ENCODE measurements at places on chromosomes 4 and X.

DNA sequence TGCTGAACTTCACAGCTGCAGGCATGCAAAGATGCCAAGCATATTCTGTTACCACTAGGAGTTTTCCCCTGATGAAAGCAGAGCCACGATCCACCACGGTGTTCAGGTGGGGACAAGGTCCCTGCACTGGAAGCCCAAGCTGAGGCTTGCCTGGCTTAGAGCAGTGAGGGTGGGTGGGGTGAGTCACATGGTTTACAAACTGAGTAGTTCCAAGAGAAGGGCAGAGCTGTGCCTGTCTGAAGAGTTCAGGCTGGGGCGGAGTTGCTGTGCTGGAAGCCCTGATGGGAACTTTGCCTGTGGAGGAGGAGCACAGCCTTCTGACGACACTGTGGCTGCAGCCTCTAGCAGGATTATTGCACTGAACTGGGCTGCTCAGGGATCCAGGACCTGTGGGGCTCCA is 45.5 kb downstream of the FAM9B start:
- DNase-seq, result no peak

GRCh38 chrX:147875866-147876596 is 35.7 kb upstream of the FMR1 start:
- DNase-seq, result no peak

DNA sequence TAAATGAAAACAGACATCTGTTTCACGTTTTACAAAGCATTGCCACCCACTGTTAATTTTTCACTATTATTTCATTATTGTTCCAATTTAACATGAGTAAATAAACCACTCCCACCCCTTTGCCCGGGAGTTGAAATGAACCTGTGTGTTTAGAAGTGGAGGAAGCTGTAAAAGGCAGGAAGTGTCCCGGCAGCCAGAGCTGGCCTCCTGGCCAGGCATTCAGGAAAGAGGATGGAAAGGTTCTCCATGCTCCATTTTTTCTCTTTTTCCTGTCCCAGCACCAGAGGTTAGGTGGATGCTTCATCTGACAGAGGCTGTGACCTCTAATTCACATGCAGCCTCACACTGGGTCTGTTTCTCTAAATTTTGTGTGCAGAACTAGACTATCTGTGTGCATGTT is 55.5 kb upstream of the LNX1 start:
- DNase-seq, result no peak

DNA sequence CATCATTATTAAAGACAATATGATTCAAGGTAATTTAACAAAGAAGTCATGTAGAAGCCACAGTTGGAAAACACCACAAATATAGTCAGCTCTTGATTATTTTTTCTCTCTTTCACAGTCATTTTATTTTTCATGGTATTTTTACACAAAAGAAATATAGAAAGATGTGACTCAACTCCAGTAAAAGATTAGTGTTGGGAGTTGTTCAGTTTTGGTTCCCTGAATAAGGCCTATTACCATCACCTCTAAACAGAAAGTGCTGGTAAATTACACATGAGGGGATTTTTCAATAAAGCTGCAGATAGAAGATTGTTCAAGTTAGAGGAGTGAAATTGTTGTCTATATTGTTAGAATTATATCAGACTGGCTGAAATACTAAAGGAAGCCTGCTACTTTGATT is 107.0 kb downstream of the DDIT4L start:
- DNase-seq, result no peak

DNA sequence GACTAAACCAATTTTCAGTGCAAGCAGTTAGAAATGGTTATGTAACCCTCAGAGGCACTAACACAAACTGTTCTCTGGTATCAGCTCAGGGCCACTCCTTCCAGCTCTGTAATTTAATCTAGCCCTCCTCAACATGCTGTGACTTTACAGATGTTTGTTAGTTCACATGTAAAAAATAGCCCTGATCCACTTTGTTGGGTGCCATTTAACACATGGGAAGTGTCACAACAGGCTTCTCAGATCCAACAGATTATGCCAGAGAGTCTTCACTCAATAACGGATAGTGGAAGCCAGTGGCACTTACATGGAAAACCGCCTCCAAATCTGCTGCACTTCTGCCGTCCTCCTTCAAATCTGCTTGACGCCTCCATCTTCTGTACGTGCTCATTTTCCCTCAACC is 51.6 kb downstream of the ATP8A1 start:
- DNase-seq, result no peak

DNA sequence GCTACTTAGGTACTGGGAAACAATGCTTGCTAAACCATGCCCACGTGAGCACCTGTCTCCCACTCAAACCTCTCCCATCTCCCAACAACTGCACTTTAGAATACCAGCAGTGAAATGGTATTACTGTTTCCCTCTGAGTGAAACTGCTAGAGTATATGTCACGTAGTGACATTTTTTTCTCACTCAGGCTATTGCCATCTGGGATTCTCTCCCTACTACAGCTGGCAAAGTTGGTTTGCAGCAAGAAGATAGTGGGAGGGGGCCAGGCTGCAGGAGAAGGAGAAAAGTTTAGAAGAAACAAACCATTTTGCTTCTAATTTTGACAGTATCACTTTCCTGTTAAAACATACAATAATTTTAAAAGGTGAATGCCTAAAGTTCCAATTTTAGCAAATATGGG is 358.3 kb downstream of the MAPK10 start:
- no peak for DNase-seq

DNA sequence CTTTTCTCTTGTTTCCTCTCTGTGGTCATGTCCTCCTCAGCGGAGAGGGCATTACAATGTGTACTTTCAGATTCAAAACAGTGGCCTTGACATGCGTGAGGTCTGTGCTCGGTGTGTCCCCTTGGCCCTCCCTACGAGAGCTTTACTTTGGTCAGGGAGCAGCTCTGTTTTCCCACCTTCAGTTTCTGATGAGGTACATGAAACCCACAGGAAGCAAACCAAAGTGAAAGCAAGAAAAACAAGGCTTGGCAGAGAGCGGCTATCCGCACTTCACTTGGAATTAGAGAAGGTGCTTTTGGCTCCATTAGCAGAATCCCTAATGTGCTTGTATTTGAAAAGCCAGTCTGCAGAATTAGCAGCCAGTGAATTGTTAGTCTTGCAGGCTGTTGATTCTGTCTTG is 19.5 kb upstream of the BOD1L1 start:
- no peak for DNase-seq

- no peak for DNase-seq
Measured at GRCh38 chr4:82484996-82485783, 54.8 kb downstream of the ENOPH1 start.

DNA sequence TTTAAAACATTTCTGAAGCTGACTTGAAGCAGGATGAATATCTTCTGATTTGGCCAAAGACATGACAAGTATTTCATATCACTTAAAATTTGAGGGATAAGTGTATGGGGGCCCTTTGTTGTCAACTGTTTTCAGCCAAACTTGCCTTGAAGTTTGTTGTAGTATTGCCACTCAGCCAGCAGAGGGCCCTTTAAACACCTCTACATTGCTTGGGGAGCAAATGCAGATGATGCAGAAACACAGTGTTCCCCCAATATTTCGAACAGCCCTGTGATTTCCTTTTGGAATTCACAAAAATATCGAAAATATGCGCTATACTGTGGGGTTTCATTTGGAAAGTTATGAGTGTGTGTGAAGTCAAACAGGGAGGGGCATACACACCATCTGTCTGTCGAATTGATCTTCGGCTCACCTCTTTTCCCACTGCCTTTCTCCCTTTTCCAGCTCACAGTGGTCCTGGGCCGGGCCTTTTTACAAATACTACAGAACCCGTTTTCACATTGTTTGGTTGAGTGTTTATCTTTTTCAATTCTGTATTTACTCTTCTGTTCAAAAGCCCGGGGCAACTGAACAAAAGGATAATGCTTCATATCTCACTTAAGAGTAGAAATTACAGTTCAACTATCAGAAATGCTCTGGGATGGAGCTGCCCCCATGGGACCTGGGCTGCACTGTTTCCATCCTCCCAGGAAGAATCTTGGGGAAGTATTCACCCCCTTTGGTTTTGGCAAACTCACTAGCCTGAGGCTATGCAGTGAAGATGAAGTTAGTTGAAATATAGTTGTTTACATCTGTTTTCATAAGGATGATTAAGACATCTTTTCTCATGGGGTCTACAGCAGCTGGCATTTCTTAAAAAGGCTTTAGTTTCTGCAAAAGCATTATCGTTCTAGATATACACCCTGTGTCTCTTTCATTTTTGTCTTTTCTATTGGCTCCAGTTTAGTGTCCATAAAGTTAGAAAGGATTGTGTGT is 137.6 kb downstream of the EGF start:
- peak; percentile 33 for DNase-seq

DNA sequence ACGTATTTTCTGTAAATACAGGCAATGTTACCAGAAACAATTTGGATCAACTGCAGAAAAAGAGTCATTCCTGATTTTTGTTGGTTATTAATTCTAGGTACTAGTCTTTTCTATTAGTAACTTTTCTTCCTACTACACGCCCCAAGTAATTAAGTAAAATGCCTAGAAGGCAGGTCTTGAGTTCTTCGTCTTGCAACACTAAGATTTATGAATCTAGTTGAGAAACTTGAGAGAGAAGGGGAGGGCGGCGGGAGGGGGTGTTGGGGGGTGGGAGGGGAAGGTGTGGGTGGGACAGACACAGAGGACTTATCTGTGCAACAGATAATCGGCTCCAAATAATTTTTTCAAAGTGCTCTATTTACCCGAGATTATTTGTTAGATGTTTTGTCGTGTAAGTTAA is 3.0 kb downstream of the RAP2C start:
- no peak for DNase-seq

DNA sequence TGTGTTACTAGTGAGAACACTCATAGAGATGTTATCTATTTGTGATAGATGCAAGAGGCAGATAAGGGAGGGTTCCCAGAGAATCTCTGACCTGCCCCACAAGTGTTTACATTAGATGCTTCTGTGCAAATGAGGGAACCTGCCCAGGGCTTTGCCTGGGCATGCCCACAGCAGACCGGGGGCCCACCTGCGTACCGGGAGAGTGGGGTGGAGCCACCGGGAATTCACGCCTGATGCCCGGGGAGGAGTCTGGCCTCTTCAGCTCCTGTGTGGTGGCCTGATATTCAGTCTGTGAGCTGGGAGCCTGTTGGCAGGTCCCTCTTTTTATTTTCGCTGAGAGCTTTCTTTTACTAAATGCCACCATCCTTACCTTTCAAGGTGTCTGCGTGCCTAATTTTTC is 155.7 kb downstream of the SNCA start:
- no peak for DNase-seq

DNA sequence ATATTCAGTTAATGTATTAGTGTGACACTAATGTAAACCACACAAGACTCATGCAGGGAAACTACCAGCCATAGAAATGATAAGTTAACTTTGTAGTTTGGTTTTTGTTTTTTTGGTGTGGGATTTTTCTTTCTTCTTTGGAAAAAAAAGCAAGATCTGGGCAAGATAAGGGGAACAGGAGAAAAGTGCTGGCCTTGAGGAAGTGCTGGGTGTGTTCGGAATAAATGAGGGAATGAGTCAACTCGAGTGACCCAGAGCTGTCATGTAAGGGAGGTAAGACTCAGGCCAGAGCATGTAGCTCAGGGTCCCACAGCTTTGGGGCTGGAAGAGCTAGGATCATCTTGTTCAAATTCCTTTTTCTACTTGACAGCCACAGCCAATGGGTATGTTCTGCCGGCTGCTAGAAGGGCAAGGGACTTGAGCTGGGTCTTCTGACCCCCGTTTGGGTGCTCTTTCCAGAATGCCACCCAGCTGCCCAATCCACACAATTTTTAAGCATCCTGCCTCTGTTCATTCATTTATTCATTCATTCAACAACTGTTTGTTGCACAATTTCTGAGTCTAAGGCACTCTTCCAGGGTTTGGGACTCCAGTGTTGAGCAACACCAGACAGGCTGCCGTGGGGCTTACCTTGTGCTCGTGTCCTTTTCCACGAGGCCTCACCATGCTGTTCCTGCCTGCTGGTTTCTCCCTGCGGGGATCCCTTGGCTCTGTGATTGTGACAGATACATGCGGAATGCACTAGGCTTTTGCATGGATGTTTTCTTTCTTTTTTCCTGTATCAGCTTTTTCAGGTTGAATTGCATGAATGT is 54.5 kb downstream of the CLDN34 start:
- no peak for DNase-seq

DNA sequence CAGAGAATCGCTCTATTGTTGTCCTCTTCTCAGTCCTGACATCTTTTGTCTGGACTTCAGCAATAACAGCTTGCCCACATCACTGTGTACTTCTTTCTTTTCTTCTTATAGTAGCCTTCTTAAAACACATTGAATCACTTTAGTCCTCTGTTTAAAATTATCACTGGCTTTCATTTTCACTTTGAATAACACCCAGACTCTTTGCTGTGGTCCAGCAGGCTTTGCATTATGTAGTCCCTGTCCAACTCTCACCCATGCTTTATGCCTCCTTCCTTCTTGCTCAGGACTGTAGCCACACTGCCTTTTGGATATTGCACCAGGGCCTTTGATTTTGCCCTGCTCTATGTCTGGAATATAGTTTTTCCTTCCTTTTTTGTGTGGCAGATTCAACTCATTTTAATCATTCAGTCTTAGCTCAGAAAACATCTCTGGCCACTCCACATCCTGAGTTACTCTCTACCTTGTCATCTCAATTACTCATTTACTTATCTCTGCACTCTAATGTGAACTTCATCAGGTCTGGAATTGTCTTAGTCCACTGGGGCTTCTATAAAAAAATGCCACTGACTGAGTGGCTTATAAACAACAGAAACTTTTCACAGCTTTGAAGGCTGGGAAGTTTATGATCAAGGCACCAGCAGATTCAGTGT is 168.2 kb downstream of the C4orf33 start:
- DNase-seq, result no peak

- DNase-seq, result no peak
Measured at GRCh38 chr4:166481739-166482138, 608.7 kb downstream of the TLL1 start.

- peak; percentile 3 for DNase-seq
Measured at GRCh38 chr4:51885363-51885762, 42.4 kb downstream of the DCUN1D4 start.

GRCh38 chrX:72141372-72142004 is 9.8 kb upstream of the RTL5 start:
- DNase-seq, result no peak

DNA sequence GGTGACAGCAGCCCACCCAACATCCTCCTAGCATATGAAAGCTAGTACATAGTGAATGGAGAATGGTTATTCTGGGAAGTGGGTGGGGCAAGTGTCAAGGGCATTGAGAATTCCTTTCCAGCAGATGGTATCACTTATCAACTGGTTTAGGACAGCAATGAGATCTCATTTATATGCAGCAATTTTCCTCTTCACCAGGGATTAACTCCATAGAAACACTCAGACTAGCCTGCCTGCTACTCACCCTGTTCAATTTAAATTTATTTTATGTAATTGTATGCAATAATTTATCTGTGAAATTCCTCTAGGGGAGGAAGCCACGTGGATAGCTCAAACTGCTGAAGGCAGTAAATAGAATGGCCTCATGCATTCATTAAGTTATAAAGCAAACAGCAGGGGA is 101.6 kb upstream of the MID1IP1 start:
- no peak for DNase-seq

GRCh38 chr4:174018236-174018635 is 265.2 kb downstream of the FBXO8 start:
- DNase-seq, result no peak

- DNase-seq, result no peak
Measured at GRCh38 chrX:137573324-137574101, 7.6 kb downstream of the ZIC3 start.
